GM13976 (cell line): ENCODE measurements at places on chromosomes 2 and 18.

DNA sequence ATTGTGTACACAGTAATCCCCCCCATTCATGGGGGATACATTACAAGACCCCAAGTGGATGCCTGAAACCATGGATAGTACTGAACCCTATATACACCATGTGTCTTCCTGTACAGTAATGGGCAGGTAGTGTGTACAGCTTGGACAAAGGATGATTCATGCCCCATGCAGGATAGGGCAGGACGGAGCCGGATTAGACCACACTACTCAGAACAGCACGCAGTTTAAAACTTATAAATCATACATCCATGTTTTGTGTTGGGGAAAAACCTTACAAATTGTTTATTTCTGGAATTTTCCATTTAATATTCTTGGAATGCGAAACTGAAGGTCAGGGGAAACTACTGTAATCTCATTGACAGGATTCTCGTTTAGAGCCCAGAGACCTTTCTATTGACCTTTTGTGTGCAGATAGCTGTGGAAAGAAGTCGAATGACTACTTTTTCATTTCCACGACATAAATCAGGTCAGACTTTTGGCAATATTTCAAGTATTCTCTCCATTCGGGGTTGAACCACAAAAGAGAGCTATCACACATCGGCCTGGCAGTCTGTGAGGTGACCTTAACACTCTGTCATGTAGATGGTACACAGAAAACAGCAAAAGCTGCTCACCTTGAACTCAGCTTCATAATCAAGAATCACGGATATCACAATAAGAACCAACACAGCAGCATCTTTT is 9.9 kb upstream of the YPEL5 start:
- DNase-seq: no peak

GRCh38 chr2:207993151-207993763 is 32.1 kb downstream of the PLEKHM3 start:
- DNase-seq: peak; percentile 21

DNA sequence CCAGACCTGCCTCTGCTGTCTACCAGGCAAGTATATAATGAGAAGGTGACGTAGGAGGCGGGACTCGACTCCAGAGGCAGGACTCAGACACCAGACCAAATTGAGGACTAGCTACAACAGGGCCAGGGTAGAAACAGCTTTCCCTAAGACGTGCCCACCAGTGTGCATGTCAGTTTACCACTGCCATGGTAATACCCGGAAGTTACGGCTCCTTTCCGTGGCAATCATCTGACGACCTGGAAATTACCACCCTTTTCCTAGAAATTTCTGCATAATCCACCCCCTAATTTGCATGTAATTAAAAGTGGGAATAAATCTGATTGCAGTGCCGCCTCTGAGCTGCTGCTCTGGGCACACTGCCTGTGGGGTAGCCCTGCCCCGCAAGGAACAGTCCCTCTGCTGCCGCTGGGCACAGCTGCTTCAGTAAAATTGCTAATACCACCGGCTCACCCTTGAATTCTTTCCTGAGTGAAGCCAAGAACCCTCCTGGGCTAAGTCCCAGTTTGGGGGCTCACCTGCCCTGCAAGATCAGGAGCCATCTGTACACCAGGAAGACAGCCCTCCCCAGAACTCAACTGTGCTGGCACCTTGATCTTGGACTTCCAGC is 59.1 kb downstream of the ODC1 start:
- DNase-seq: no peak

- DNase-seq: no peak
These were observed 482.0 kb upstream of the DCC start for GRCh38 chr18:51857989-51858388.

- no peak for DNase-seq
These were observed 3.5 kb downstream of the NBEAL1 start for GRCh38 chr2:203018181-203018580.

GRCh38 chr2:73133566-73134197 is 20.9 kb upstream of the RAB11FIP5 start:
- DNase-seq: no peak

- DNase-seq: no peak
These were observed 369.3 kb upstream of the KLHL29 start for GRCh38 chr2:23015651-23016200.

- DNase-seq: no peak
These were observed 167.3 kb upstream of the SPRED2 start for GRCh38 chr2:65599693-65600092.

DNA sequence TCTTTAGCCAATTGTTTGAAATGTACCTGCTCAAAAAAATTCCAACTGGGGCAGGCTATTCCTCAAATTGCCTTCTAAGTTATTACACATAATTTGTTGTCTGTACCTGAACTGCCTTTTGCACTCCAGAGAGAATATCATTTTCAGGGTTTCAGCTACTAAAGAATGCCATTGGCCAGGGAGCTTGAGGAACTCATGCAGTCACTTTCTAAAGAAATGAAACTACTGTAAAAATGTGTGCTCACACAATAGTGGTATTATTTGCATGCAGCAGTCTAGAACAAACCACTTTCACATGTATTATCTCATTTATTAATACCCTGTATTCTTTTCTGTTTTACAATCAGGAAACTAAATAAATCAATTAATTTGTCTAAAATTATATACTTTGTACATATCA is 152.2 kb downstream of the PID1 start:
- DNase-seq: no peak

DNA sequence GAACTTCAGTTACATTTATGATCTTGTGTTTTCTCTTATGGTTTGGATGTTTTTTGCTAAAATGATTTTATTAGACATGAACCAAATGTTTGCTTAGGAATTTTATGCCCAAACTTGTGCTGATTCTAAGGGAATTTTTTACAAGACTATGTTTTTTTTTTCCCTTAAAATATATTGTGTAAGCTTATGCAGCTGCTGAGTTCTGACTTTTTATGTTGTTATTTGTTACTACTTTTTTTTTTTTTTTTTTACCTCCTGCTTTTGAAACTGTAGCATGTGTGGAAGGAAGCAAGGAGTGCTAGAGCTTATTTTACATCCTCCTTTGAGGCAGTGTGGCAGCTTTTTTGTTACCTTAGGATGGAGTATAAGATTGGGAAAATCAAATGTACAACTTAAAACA is 6.0 kb upstream of the DNAH7 start:
- no peak for DNase-seq

DNA sequence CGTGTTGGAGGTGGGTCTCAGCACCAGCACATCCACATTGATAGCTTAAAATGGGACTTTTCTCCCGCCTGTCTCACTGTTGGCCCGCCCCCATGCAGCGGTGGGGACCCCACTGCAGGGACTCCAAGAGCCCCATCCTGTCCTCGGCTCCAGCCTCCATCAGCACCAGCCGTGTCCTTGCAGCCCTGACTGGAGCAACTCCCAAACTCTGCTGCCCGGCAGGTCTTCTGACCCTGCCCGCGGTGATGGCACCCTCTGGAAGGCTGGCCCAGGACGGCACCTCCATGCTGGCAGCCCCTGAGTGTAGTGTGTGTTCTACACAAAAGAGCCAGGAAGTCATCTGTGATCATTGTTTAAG is 41.6 kb upstream of the KCNG2 start:
- no peak for DNase-seq

DNA sequence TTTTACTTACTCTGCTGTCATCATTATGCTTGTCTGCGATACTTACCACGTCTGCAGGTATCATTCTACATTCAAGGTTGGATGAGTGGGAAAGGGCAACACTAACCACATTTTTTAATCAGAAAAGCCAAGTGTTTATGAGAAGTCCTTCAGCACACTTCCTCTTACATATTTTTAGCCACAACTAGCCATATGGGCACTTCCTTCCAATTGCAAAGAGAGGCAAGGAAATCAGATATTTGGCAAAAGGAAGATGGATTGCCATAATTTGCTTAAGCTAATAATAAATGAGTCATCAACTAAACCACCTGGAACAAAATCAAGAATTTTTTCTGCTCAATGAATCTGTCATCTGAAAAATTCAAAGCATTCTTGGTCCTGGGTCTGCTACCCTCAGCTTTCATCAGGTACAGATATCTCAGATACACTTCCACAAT is 16.7 kb upstream of the MRO start:
- DNase-seq: no peak

GRCh38 chr2:221549143-221549542 is 23.0 kb downstream of the EPHA4 start:
- no peak for DNase-seq

DNA sequence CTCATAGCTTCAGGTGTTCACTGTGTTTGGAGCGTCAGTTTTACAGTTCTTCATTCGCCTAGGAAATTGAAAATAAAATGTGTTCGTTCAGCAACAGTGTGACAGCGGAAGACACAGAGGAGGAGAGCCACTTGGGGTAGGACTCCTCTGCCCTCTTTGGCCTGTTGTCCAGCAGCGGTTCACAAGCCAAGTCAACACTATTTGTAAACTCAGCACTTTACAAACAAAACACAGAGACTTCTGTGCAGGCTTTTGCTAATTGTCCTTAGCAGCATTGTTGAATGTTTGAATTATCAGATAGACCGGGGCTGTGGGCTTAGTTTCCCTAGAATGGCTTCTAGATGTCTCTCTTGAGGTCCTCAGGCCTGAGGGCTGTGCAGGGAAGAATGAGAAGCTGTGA is 73.2 kb downstream of the TNFRSF11A start:
- DNase-seq: no peak

GRCh38 chr18:76558881-76559667 is 64.0 kb upstream of the ZNF516 start:
- no peak for DNase-seq

DNA sequence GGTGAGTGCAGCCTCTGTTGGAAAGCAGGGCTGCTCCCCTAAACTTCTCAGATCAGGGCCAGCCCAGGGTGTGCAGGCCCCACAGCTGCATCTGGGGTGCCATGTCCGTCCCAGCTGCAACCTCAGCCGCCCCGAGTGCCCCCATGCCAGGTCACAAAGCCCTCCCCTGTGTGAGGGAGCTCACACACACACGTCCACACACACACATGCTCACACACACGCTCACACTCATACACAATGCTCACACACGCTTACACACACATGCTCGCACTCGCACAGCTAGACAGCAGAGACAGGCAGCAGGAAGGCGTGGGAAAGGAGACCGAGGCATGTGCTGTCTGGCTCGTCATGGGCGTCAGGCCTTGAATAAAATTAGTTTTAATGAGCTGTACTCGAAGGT is 55.4 kb downstream of the ADI1 start:
- DNase-seq: no peak

DNA sequence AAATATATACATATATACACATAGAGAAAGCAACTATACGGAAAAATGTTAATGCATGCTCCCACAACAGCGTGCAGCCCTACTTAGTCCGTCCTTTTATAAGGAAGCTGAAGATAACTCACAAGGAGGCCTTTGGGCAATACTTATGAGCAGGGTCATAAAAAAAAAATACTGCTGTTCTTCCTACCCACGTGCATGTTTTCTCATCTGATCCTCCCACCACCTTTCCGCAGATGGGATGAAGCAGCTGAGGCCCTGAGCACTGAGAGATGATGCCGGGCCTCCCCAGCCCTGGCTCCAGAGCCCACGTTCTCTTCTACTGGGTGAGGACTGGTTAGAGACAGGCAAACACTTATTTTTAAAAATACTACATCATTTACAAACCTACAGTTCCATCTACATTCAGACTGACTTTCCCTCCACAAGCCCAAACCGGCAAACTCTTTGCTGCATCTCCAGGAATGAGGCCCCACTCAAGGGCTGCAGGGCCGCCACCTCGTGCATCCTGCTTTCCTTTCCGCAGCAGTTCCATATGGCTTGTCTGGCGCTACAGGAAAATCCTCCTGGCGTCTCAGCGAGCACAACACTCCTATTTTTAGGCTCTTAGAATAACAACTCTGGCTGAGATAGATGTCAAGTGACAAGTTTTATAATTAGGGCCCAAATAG is 41.6 kb downstream of the TBC1D8 start:
- no peak for DNase-seq

DNA sequence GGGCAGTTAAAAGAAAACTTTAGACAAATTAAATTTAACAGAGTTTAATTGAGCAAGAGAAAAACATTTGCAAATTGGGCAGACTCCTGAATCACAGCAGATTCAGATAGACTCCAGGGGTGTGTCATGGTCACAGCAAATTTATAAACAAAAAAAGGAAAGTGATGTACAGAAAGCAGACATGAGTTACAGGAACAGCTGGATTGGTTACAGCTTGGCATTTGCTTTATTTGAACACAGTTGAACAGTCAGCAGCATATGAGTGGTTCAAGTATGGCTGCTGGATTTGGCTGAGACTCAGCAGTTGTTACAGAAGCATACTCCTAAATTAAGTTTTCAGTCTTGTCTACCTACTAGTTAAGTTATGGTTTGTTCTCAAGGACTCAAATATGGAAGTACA is 82.3 kb upstream of the NYAP2 start:
- DNase-seq: no peak

DNA sequence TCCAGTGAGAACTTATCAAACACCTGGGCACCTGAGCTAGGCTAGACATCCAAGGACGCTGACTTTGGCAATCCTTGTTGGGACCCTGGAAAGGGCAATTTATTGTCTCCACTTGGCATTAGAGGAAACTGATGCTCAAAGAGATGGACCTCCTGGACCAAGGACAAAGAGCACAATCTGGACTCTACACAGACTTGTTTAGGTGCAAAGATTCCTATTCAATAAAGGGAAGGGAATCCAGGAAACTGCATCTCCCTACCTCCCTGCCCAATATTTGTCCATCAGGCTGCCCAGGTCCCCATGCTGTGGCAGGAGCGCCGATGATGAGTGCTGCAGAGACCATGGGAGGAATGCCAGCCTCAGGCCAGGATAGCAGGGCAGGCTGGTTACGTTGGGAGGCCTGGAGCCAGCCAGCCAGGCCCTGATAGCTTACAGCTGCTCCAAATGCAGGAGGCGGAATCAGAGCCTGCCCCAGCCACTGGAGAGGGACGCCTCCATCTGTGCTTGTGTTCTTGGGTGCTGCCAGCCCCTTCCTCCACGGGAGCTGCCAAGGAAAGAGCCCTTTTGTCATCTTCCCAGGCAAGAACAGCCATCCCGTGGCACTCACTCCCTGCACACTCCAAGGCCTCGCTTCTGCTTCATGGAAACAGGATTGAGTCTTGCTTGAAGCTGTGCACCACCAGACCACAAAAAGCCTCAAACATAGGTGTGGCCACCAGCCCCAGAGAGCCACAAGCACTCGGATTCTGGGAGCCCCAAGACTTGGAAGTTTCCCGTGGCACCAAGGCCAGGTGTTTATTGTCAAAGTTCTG is 60.0 kb downstream of the HS1BP3 start:
- no peak for DNase-seq

DNA sequence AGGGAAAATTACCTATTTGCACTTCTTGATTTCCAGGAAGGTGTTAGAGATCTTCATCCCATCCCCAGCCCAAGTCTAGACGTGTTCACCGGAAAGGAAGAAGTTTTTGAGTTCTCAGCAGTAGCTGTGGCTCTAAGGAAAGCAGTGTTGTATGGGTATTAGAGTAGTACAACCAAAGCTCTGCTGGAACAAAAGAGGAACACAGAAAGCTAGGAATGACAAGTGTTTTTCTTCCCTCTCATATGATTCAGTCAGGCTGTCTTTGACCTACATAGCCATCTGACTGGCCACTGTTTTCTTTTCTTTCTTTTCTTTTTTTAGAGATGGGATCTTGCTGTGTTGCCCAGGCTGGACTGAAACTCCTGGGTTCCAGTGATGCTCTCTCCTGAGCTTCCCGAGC is 82.7 kb upstream of the SLC39A10 start:
- DNase-seq: no peak

- no peak for DNase-seq
These were observed 2.1 kb upstream of the RTN4 start for GRCh38 chr2:55052129-55053061.
